Stimulated activated CD8-positive, alpha-beta memory T cell treated with anti-CD3 and anti-CD28 coated beads, Interleukin-7, amount 100 ng/mL, for 4 hours (primary cell): ENCODE measurements at places on chromosomes 13 and 19.

DNA sequence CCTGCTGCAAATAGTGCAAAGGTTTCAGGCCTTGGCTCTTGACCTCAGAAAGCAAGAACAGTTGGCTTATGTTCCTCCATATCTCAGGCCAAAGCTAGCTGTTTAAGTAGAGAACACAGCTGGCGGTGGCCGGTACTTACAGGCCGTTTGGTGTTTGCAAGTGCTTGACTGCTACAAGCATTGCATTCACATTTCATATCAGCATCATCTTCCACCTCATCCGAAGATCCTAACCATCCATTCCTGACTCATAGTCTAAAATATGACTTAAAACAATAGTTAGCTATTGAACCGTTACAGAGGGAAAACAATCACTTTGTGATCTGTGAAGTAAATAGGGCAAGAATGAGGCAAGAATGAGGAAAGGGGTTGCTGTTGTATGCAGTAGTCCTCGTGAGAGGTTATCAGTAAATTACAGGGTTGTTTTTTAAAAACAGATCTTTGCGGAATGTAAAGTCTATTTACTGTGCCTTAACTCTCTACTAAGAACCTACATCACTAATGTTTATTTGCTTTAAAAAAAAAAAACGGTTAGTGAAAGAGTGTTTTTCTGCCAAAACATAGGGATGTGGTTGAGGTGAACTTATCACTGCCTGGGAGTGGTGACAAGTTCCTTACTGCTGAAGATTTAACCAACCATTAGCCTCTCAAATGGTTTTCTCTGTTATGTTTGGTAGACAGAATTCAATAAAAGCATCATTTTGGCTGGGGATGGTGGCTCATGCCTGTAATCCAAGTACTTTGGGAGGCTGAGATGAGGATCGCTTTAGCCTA is 21.6 kb upstream of the WDR88 start:
- no peak for DNase-seq

- DNase-seq: no peak
Observed at GRCh38 chr19:1873524-1874473, 10.4 kb upstream of the KLF16 start.

- no peak for DNase-seq
Observed at GRCh38 chr19:19103167-19103566, 35.1 kb downstream of the TMEM161A start.

DNA sequence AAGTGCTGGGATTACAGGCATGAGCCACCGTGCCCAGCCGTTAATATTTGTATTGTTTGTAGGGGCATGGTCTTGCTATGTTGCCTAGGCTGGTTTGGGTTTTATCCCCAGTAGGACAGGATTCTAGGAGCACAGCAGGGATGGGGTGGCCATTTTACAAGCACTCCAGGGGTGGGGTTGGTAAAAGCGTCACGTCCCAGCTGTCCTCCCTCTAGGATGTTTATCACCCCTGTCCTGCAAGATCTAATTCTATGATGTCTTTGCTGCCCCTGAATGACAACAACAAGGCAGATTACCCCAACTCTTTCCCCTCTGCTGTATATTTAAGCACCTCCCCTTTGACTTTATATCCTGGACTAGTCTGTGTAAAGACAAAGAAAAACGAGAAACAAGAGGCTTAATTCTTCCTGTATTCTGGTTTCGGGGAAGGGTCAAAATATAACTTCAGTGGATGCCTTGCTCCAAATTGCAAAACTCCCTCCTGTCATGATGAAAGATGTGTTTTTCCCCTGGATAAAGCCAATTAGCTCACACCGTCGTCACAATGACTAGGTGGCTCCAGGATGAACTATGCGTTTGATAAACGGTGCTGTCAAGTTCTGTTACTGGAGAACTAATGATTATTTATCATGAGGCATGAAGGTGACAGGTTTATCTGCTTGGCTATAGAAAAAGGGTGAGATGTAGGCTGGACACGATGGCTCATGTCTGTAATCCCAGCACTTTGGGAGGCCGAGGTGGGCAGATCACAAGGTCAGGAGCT is 27.8 kb upstream of the OR1M1 start:
- DNase-seq: no peak

DNA sequence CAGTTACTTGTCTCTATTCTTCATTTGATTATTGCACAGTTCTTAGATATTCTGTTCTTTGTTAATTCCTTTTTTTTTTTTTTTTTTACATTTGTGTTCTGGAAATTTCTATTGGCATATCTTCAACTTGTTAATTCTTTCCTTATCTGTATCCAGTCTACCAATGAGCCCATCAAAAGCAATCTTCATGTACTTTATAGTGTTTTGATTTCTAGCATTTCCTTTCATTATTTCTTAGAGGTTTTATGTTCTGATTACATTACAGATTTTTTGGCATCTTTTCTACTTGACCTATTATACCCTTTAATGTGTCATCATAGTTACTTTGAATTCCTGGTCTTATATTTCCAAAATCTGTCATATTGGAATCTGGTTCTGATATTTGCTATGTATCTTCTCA is 2194.8 kb downstream of the PCDH9 start:
- no peak for DNase-seq

DNA sequence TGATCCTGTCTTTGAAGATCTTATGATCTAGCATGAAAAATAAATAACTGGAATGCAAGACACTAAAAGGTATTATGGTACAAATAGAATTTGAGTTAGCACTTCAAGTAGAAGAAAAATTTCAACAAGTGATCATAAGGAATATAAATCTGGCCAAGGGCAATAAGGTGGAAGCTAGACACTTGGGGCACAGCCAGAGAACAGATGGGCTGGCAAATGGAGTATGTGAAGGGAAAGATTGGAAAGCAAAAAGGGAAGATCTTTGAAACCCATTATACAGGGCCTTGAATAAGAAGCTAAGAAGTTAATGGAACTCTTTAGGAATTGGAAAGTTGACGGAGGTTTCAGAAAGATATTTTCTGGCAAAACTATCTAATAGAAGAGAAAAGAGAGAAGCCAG is 61.0 kb downstream of the MZT1 start:
- no peak for DNase-seq

GRCh38 chr19:15866636-15867035 is 31.2 kb downstream of the CYP4F2 start:
- DNase-seq: no peak

GRCh38 chr13:109288151-109288709 is 498.2 kb downstream of the IRS2 start:
- DNase-seq: no peak

GRCh38 chr13:45280751-45281634 is 60.0 kb downstream of the TPT1 start:
- peak; percentile 21 for DNase-seq

- DNase-seq: no peak
Observed at GRCh38 chr13:113152984-113153809, 5.3 kb upstream of the PROZ start.

GRCh38 chr13:77528414-77528813 is 7.1 kb upstream of the SCEL start:
- DNase-seq: no peak

GRCh38 chr13:73321043-73321442 is 262.2 kb downstream of the KLF5 start:
- DNase-seq: no peak

GRCh38 chr13:49298903-49299605 is 51.3 kb downstream of the CDADC1 start:
- DNase-seq: no peak

GRCh38 chr13:97574926-97575325 is 141.0 kb downstream of the RAP2A start:
- no peak for DNase-seq

DNA sequence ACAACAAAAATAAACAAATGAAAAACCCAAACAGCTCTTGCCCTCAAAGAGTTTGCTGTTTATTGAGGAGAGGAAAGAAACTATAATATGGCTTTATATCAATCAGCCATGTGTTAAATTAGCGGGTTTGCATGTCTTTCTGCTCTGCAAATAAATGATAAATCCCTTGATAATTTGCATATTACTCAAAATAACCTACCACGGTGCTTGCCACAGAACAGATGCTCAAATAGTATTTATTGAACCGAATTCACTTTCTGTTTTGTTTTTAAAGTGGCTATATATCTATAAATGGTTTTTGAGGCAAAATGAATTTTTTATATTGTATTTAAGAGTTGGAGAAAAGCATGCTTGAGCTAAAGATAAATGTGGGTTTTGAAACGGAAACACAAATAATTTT is 428.1 kb downstream of the ITGBL1 start:
- DNase-seq: no peak

GRCh38 chr19:37954421-37954874 is 47.4 kb downstream of the SIPA1L3 start:
- no peak for DNase-seq

DNA sequence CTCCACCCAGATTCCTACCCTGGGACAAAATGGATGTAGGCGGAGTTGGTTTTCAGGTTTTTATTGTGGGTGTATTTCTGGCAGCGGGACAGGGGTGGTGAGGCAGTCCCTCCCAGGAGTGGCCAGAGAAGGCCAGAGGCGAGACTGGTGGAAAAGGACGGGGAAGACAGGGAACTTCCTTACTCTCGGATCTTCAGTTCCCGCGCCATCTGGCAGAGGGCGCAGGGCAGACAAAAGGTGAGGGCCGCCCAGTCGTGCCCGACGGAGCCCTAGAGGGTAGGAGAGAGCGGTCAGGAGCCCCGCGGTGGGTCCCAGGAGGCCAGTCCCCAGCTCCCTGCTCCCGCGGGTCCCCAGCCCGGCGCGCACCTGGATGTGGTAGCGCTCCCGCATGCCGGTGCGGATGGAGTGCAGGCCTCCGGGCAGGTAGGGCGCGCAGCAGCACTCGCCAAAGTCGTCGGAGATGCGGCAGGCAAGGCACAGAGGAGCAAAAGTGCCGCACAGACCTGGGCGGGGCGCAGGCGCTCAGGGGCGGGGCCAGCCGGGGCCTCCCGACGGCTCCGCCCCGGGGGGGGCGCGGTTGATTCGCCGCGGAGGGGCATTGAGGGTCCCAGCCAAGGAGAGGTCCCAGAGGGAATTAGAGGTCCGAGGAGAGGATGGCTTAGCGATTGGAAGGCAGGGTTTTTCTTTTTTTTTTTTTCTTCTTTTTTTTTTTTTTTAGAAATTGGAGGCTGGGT is 3.0 kb downstream of the CNFN start:
- DNase-seq: peak; percentile 56

DNA sequence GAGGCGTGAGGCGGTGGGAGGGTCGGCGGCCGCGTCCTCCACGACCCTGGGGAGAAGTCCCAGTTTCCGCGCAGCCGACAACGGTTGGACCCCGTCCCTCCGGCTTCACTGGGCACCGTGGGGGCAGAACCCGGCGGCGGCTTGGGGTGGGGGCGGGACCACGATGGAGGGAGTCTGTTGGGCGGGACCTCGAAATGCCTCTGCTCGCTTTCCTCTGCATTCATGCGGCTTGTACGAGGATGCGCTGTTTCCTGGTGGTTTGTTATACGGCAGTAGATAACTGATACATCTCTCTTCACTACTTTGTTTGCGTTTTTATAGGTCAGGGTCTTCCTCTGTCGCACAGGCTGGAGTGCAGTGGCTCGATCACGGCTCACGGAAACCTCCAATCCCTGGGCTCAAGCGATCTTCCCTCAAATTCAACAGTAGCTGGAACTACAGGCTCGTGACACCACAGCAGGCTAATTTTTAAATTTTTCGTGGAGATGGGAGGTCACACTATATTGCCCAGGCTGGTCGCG is 24.6 kb upstream of the ZNF846 start:
- peak; percentile 62 for DNase-seq

DNA sequence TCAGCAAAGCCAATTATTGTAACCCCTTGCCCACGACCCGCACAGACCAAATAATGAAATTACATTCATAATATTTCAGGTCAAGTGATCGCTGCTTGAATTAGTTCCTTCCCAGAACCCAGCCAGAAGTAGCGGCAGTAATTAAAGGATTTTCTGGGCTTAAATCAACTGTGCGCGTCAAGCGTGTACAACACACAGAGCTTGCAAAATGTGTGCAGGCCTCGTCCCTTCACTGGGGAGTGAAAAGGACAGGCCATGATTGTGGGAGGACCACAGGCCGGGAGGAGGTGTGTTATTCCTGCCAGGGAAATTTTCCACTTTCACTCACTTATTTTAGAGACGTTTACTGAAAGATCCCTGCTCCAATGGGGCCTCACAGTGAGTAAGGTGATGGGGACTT is 84.9 kb downstream of the CHST8 start:
- DNase-seq: no peak

GRCh38 chr19:7982103-7982502 is 23.3 kb downstream of the ELAVL1 start:
- no peak for DNase-seq

DNA sequence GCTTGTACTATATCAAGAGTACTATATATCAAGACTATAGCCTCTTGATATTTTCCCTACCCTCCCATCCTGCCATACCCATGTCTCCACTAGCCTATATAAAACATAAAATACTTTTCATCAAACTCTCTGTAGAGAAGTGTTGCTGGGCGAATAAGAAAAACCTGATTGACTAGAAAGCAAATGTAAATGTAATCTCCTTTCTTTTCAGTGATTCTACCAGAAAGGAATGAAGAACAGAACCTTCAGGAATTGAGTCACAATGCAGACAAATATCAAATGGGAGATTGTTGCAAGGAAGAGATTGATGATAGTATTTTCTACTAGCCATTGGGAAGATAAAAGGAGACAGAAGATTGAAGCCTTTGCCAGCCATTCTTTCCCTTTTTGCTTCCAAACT is 89.2 kb downstream of the KCNRG start:
- DNase-seq: no peak

DNA sequence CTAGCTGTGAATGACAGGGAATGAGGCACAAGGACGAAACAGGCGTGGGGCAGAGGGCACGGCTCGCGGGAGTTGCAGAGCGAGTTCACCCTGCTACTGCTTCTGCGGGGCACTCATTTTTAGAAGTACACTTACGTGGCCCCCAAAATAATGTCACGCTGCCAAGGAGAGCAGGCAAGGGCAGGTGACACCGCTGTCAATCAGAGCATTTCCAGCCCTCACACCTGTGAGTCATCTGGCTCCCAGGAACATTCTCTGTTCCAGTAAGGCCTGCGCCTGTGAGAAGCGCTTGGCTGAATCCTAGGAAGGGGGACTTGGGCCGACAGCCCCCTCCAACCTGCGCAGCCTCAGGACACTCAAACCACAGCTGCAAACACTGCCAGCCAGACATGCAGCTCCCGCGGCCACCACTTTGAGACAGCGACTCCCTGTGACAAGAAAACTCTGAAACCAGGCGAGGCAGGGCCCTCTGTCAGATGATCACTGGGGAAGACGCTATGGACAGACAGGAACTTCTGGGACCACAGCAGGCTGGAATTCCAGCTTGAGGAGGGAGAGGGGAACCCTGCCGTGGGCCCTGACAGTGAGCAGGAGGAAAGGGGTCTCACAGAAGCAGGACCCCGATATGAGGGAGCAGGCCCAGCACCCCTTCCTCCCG is 12.7 kb downstream of the DOT1L start:
- no peak for DNase-seq

DNA sequence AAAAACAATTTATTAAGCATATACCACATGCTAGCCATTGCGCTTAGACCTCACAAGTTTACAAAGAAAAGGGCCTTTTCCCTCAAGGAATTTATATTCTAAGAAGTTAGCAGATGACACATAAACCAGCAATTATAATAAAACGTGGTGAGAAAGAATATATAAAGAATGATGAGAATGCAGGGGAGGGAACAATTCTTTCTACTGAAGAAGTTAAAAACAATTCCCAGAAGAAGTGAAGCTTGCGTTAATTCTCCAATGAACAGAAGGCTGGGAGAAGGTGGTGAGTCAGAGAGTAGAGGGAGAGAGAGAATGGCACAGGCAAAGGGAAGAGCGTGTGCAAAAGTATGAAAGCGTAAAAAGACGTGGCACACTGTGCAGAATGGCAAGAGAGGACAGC is 69.5 kb upstream of the ZDHHC20 start:
- no peak for DNase-seq

GRCh38 chr13:111883571-111884343 is 183.2 kb upstream of the SOX1 start:
- DNase-seq: no peak
